ENCODE measurements at places on chromosomes 7 and 10. TPM values are rescaled to one million over a fixed set of nuclear protein-coding genes. Genes with fewer than 3 reads are reported as not detected.

DNA sequence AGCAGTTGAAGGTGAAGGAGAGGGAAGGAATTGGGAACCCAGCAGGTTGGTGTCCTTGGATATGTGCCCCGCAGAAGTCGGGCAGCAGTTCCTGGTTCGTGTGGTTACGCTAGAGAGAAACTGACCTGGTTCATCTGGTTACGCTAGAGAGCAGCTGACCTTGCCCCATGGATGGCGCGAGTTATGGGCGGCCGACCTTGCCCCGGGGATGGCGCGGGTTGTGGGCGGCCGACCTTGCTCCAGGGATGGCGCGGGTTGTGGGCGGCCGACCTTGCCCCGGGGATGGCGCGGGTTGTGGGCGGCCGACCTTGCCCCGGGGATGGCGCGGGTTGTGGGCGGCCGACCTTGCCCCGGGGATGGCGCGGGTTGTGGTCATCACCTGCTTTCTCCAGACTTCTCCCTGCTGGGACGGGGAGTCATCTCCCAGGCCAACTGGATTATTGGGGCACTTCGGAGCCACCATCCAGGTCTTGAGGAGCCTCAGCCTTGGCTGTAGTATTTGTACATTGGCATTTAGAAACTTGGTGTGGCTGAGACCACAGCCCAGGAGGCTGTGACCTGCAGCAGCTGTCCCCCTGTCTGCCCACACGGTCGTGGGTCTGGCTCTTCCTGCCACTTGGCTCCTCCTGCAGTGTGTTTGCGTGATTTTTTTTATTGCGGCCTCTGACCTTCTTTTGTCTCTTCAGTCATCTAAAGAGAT, 6.1 kb downstream of the GET4 start:
- no peak for DNase-seq
- H3K36me3 ChIP-seq: peaks cover 2% of the 10 kb centered on the region
- H3K4me3 ChIP-seq: no peak overlapping the region

- H3K4me3 ChIP-seq: no peak overlapping the region
- no peak overlapping the region for H3K27ac ChIP-seq
Observed at GRCh38 chr10:36464291-36464690, 661.1 kb upstream of the ANKRD30A start.

GRCh38 chr7:64733550-64734240, 60.5 kb upstream of the ZNF138 start:
- H3K36me3 ChIP-seq: no peaks in the 10 kb centered on the region
- H3K27ac ChIP-seq: no peak overlapping the region
- H3K4me1 ChIP-seq: no peaks in the 10 kb centered on the region
- H3K4me3 ChIP-seq: no peak overlapping the region

Gene IDI2
- polyA plus RNA-seq: not detected

- H3K36me3 ChIP-seq: no peaks in the 10 kb centered on the region
- DNase-seq: peak; percentile 75
- no peak overlapping the region for H3K27ac ChIP-seq
- peak overlapping the region; percentile 61 for H3K4me3 ChIP-seq
Observed at GRCh38 chr7:127347567-127348246, 44.8 kb downstream of the ZNF800 start.

- H3K36me3 ChIP-seq: no peaks in the 10 kb centered on the region
- H3K4me1 ChIP-seq: no peaks in the 10 kb centered on the region
- no peaks in the 10 kb centered on the region for H3K27me3 ChIP-seq
- H3K27ac ChIP-seq: no peak overlapping the region
- no peak for DNase-seq
- no peak overlapping the region for H3K4me3 ChIP-seq
Observed at GRCh38 chr10:81036257-81036656, 498.6 kb downstream of the SH2D4B start.

DNA sequence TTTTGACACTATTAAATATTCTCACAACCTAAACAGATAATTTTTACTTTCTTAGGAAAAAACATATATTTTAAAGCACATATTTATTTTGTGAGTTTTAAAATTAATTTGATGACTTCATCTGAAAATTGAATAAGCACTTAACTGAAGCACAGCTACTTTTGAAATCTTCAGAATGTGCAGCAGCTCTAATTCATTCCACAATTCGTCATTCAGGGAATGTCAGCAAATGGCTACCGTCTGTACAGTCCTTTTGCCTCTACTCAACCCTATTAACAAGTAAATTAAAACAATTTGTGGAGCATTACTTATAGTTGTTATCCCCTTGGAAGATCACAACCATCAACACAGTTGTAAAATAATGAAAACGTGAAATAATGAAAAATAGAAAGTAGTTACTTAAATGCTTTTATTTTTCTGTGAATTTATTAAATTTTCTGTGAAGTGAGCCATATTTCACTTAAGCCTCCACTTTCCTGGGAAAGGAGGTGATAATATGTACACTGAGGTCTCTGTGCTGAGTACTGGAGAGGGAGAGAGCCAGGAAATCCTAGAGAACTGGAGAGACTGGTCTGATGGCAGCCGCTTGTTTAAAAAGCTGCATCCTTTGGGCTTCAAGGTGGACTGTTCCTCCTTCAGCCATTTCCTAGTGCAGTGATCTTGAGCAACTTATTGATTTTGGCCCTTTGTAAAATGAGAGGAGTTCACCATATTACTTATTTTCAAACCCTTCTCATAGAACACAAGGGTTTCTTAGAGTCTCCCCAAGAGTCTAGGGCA, 70.6 kb downstream of the REEP3 start:
- no peak overlapping the region for H3K4me3 ChIP-seq
- H3K4me1 ChIP-seq: no peaks in the 10 kb centered on the region
- peaks cover 3% of the 10 kb centered on the region for H3K36me3 ChIP-seq
- DNase-seq: no peak
- H3K27me3 ChIP-seq: no peaks in the 10 kb centered on the region

GRCh38 chr7:130290745-130291144, 2.2 kb upstream of the CPA4 start:
- H3K4me1 ChIP-seq: no peaks in the 10 kb centered on the region
- no peak for DNase-seq
- H3K27me3 ChIP-seq: no peaks in the 10 kb centered on the region
- no peaks in the 10 kb centered on the region for H3K36me3 ChIP-seq
- H3K27ac ChIP-seq: no peak overlapping the region
- no peak overlapping the region for H3K4me3 ChIP-seq

- H3K27me3 ChIP-seq: no peaks in the 10 kb centered on the region
- no peak for DNase-seq
- H3K27ac ChIP-seq: no peak overlapping the region
- peaks cover 33% of the 10 kb centered on the region for H3K36me3 ChIP-seq
Observed at GRCh38 chr7:51029701-51030191, 247.1 kb upstream of the GRB10 start.

DNA sequence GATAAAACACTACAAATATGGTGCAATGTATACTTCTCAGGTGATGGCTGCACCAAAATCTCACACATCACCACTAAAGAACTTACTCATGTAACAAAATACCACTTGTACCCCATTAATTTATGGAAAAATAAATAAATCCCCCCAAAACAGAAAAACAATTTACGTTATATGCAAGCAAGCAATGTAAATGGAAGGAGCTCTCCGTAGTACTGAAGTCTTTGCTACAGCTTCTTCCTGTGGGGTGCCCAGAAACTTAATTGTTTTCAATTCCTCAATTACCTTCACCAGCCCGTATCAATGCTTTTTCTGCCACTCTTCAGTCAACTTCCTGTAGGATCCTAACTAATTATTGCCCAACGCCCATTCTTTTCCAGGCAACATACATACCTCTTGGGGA, 138.1 kb downstream of the RELN start:
- no peaks in the 10 kb centered on the region for H3K36me3 ChIP-seq
- H3K27ac ChIP-seq: no peak overlapping the region
- no peak overlapping the region for H3K4me3 ChIP-seq
- H3K27me3 ChIP-seq: no peaks in the 10 kb centered on the region

DNA sequence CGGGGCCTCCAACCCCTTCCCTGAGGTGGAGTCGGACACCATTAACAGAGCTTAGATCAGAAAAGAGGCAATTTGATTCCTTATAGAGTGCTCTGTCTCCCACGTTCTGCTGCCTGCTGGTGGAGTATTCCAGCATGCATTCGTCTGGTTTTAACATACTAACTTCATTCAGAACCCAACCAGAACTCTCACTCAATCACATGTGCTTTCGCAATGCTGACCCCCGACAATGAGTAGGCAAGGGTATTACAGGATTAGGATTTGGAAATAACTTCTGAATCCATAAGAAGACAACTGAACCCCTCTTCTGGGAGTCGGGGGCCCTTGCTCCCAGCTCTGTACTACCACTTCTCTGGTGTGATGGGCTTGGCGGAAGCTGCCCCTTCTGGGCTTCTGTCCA, 55.7 kb upstream of the HABP2 start:
- H3K36me3 ChIP-seq: no peaks in the 10 kb centered on the region
- H3K4me1 ChIP-seq: no peaks in the 10 kb centered on the region
- H3K27me3 ChIP-seq: no peaks in the 10 kb centered on the region
- H3K4me3 ChIP-seq: no peak overlapping the region

DNA sequence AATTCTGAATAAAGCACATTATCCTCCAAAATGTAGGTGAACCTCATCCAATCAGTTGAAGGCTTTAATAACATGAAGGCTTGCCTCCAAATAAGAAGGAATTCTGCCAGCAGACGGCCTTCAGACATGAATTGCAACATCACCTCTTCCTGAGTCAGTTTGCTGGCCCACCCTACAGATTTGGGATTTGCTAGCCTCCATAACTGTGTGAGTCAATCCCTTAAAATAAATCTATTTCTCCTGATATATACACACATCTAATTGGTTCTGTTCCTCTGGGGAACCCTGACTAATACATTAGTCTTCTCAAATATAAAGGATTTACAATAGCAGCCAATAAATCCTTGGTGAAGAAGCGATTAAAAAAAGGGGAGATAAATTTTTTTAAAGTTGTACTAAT, 34.8 kb upstream of the OSBPL3 start:
- no peaks in the 10 kb centered on the region for H3K36me3 ChIP-seq
- no peaks in the 10 kb centered on the region for H3K27me3 ChIP-seq
- no peak overlapping the region for H3K27ac ChIP-seq
